ENCODE measurements at places on chromosomes 6 and 20. TPM values are rescaled to one million over a fixed set of nuclear protein-coding genes. Genes with fewer than 3 reads are reported as not detected.

LRRN4 gene
- 0.58 TPM for total RNA-seq

BMP7 gene
- total RNA-seq: 12.1 TPM

RNF8 gene
- 21.7 TPM for total RNA-seq

FERMT1 gene
- total RNA-seq: 11.1 TPM

DEFB132 gene
- not detected for total RNA-seq

LTB gene
- total RNA-seq: 2.1 TPM

TXNDC5 gene
- total RNA-seq: 235 TPM

CCN6 gene
- total RNA-seq: not detected

SEL1L2 gene
- 1.9 TPM for total RNA-seq

C6orf120 gene
- 48.2 TPM for total RNA-seq

ITCH gene
- total RNA-seq: 113 TPM

RUNX2 gene
- total RNA-seq: 2.4 TPM

PAK5 gene
- total RNA-seq: 0.48 TPM

GRCh38 chr6:147586044-147586443 is 77.6 kb downstream of the SAMD5 start:
- DNase-seq: peak; percentile 14

DNA sequence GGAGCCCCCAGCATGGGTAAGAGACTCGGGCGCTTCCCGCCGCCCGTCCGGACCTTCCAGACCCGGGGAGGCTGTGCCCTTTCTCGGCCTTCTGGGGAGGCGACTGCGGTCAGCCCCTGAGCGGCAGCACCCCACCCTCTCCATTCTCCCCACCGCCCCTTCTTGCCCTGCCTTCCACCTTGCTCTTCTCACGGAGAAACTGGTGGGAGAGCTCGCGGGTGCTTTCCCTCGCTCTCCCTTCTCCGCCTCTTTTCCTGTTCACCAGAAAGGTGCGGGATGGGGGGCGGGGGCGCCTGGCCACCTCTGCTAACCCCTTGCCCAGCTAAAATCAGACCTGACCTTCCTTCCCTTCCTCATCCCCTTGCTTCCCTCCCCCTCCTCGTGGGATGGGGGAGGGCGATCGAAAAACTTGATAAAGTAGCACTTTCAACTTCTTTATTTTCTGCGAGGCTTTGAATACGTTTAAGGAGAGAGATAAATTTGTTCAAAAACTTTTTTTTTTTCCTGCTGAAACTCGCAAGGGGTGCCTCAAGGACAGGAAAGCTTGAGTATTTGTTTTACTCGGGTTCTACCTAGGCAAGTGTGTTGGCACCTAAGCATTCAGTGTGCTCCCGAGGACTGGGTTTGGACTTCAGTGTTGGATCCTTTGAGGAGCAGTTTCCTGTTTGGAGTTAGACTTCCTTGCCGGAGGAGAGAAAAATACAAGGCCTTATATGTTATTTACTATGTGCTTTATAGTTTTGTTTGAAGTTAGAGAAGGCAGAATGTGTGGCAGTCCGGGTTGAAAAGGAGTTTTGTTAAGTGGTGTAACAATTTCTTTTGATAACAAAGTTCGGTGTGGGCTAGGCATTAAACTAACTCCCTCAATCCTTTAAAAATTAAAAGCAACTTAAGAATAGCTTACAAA is 897 bp downstream of the CD2AP start:
- peak; percentile 3 for DNase-seq

- DNase-seq: no peak
Measured at GRCh38 chr6:47348316-47348863, 38.7 kb upstream of the TNFRSF21 start.

DNA sequence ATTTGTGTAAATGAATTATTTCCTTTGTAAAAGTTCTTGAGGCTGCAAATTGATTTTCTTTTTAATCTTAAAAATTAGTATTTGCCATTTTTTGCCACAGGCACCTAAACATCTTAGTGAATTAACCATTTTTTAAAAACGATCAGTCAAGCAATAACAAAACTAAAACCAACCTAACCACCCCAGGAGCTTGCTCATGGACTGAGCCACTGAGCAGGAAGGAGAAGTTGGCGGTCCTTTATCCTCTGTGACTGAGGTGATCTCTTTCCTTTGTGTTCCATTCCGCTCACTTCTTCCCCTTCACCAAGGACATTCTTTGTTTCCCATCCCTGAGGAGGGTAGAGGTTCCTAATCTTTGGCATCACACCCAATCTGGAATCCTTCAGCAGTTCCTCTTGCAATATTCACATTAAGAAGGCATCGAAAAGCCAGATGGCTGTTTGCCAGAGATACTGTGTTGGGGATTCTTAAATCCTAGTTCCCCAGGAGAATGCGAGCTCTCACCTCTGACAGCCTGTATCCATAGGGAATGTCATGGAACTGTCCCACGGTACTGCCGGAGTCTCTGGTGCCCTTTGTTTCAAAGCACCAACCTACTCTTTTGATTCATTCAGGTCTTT is 30.5 kb downstream of the RPRD1B start:
- DNase-seq: no peak

DNA sequence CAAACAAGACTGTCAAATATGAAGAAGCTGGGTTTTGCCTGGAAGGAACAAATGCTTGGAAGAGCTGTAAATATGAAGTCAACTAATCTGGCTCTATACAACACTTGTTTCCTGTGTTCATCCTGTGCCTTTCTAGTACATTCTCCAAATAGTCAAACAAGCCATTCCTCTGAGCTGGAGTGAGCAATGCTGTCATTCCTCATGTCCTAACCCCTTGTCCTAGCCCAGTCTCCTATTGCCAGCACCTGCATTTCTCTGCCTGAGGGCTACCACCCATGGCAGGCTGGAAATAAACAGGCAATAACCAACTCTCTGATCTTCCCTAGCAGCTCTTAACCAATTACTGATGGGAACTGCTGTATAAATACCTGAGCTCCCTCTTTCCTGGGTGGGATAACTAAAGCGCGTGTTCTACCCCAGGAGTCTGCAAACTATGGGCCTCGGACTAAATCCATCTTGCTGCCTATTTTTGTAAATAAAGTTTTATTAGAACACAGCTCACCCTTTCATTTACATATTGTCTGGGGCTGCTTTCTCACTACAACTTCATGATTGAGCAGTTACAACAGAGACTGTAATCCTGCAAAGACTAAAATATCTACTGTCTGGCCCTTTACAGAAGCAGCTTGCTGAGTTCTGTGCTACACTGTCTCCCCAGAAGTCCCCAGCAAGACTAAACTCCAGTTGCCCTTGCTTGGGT is 13.4 kb downstream of the RIMS4 start:
- DNase-seq: no peak

DNA sequence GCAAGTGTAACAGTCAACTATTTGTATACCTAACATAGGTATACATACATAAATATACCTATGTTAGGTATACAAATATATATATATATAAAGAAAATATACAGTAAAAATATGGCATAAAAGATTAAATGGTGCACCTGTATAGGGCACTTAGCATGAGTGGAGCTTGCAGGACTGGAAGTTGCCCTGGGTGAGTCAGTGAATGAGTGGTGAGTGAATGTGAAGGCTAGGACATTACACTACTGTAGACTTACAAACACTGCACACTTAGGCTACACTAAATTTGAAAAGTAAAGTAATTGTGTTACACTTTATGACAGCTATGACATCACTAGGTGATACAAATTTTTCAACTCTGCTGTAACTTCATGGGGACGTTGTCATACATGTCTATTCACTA is 65.6 kb downstream of the CDC5L start:
- no peak for DNase-seq

- no peak for DNase-seq
Measured at GRCh38 chr6:150531957-150532356, 67.7 kb upstream of the PLEKHG1 start.

- DNase-seq: no peak
Measured at GRCh38 chr6:41702771-41703494, 32.5 kb downstream of the TFEB start.

- DNase-seq: no peak
Measured at GRCh38 chr6:150144294-150144868, 1.5 kb downstream of the PPP1R14C start.

DNA sequence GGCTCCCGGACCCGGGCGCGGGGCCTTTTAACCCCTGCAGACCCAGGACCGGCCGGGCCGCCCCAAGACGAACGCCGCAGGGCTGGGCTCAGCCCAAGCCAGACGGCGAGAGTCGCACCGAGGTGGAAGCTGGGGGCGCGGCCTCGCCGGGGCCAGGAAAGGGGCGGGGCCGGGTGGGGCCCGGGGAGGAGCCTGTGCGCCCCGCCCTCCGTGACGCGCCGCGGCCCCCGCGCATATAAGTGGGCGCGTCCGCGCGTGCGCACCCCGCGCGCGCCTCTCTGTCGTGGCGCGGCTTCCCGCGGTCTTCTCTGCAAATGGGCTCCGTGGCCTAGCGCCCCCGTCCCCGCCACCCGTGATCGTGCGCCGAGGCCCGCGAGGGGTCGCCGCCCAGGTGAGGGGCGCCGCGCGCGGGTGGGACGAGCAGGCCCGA is at the start of gene PPDPF:
Gene PPDPF (plus strand): TSS at position 262 of the 430 bp plus-strand sequence. CDS start 544 bp downstream, outside the sequence.
- DNase-seq: peak; percentile 72

DNA sequence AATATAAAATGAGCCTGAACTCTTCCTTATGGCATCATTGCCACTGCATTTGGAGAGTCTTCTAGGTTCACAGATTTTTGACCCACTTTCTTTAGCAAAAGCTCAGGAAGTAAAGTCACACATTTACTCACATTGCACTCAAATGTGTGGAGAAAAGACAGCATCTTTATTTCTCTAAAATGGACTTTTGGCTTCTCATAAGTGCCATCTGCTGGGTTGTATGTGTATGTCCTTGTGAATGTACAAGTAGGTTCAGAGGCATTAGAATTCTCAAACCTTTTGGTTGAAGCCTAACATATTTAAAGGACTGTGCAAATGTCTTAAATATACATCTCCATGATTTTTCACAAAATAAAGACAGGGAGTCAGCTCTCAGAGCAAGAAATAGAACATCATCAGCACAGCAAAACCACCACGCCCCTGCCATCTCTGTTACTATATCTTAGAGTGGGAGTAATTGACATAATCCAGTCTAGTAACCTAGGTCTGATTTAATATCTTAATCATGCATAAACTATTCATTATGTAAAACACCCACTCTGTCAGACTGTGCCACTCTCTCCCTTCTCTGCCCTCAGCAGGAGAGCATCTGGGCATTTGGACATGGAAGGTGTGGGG is 42.2 kb upstream of the SPTLC3 start:
- no peak for DNase-seq

DNA sequence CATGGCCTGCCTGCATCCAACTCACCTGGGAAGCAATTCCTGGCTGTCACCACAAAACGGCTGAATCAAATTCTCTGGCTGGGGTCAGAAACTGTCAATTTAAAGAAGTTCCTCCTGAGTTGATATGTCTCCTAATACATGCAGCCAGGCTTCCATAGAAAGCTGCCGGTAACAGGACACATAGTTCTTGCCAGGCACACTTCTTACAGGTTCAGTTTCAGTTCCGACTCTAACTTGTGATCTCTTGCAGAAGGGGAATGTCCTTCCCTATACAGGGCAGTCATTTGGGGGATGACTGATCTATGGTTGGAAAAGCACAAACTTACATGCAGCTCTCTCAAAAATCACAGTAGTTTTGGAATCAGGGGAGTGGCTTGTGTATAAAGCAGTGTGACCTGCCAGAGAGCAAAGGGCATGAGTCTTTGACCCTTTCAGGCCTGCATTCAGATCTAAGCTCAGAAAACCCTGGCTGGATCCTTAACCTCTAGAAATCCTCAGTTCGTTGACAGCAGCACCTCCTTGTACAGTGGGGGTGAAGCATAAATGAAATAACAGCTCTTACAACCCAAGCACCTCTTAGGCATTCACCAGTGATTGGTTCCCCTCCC is 195.6 kb downstream of the SCP2D1 start:
- no peak for DNase-seq

- no peak for DNase-seq
Measured at GRCh38 chr6:87590990-87591389, 1.1 kb downstream of the ORC3 start.

Measured in urinary bladder (tissue), 4 donors.